Pericardium fibroblast (primary cell): ENCODE measurements at places on chromosomes 2 and 18. TPM values are rescaled to one million over a fixed set of nuclear protein-coding genes. Genes with fewer than 3 reads are reported as not detected.

Gene EN1
- total RNA-seq: 3.6 and 5.7 TPM in 2 replicates

Gene POLE4
- 28.7 and 63.0 TPM in 2 replicates for total RNA-seq

Gene MDH1B
- total RNA-seq: 0.43 and 0.93 TPM in 2 replicates

Gene SFXN5
- 2.8 and 5.3 TPM in 2 replicates for total RNA-seq

Gene KLHL41
- 0.12 and 4.6 TPM in 2 replicates for total RNA-seq

Gene C2orf66
- not detected in 2 replicates for total RNA-seq
